ENCODE measurements at places on chromosomes 6 and 20.

- DNase-seq: no peak
These were observed 963.5 kb upstream of the SLC35B3 start for GRCh38 chr6:9398767-9399373.

DNA sequence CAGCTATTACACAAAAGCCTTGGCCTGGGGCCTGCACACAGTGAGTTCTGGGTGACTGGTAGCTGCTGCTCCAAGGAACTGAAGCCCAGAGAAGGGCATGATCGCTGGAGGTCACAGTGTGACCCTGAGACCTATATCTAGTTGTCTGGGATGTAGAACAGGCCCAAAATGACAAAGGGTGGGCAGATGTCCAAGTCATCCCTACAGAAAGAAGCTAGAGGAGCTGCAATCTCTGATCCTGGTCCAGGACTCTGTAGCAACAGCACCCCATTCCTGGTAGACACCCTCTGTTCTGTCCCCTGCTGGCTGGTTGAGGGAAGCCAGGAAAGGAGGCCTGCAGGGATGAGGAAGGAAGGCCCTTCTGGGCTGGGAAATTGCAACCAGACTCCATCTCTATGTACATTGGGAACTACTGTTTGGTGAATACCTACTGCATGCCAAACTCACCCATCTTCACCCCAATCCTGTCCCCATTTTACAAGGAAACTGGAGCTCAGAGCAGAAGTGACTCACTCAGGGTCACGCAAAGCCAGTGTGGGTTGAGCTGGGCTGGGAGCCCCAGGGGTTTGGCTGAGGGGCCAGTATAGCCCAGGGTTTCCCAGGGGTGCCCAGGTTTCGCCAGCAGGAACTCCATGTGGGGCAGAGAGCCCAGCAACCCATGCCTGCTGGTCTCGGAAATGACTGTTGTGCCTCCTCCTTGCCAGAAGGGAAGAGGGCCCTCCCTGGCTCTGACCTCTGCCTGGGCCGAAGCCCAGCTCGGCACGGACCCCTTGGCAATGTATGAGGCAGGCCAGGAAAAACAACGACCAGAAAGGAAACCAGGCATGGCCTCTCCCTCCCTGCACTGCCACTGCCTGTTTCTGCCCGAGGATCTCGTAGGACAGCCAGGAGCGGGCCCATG is 44.9 kb upstream of the TLDC2 start:
- DNase-seq: no peak

DNA sequence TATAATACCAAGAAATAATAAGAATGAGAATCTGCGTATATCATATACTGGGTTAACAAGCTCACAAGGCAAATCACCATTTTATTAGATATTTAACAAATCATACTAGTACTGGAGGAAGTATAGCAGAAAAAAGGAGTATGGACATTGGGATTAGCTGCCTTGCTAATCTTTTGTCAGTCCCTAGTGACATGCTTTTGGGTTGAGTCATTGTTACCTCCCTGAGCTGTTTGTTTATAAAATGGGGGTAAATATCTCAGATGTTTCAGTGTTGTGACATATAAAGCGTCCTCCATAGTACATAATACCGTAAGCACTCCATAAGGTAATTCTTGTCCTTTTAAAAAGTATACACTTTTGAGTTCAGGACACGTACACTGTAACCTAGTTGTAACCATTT is 107.0 kb downstream of the ESR1 start:
- no peak for DNase-seq

DNA sequence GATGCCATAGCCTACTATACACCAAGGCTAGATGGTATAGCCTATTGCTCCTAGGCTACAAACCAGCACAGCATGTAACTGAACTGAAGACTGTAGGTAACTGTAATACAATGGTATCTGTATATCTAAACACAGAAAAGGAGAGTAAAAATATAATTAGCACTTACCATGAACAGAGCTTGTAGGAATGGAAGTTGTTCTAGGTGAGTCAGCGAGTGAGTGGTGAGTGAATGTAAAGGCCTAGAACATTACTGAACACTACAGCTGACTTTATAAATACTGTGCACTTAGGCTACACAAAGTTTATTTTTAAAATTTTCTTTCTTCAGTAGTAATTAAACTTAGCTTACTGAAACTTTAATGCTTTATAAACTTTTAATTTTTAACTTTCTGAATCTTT is 129.5 kb downstream of the BTBD9 start:
- no peak for DNase-seq

Data from HCT116 (cell line).